AML-193 (cell line): ENCODE measurements at places on chromosomes 12 and 14.

DNA sequence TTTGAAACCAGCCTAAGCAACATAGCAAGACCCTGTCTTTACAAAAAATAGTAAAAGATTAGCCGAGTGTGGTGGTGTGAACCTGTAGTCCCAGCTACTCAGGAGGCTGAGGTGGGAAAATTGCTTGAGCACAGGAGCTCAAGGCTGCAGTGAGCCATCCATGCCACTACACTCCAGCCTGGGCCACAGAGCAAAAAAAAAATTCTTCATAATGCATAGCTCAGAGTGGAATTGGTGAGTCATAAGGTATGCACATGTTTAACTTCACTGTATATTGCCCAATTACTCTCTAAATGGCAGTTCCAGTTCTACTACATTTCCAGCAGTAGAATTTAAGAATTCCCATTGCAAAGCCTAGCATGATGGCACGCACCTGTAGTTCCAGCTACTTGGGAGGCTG lies 26.8 kb upstream of the CLIP1 start:
- peak; percentile 61 for DNase-seq

DNA sequence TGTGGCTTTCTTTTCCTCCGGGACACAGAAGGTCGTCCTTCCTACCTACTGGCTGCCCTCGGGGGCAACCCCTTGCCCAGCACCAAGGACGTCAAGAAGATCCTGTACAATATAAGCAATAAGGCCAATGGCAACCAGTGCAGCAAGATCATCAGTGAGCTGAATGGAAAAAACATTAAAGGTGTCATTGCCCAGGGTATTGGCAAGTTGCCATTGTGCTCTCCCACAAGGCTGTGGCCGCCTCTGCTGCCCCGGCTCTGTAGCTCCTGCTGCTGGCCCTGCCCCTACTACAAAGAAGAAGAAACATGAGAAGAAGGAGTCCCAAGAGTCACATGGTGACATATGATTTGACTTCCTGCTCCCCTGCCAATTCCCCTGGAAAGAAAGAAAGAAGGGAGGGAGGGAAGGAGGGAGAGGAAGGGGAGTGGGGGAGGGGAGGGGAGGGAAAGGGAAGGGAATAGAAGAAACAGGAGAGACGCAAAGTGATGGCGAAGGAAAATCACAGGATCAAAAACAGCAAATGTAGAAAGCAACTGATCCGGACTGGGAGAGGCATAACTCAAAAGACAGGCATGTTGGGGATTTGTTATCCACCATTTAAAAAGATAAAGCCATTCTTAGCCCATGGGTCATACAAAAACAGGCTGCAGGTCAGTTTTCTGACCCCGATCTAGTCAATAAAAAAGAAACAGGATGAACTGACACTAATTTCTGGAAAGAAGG lies 61.3 kb upstream of the RESF1 start:
- no peak for DNase-seq

GRCh38 chr14:58108717-58109116 lies 43.3 kb downstream of the ARMH4 start:
- no peak for DNase-seq

DNA sequence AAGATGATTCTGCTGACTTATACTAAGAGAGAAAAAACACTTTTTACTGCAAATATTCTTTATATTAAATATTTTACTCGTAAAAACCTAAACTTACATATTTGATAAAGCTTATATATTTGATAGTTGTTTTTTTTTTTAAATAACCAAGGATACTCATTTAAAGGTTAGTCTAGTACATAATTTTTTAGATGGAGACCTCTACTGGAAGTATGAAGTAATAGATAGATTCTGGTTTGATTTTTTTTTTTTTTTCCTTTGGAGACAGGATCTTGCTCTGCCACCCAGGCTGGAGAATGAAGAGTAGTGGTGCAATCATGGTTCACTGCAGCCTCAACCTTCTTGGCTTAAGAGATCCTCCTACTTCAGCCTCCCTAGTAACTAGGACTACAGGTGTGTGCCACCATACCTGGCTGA lies 16.4 kb downstream of the ARID2 start:
- peak; percentile 65 for DNase-seq

DNA sequence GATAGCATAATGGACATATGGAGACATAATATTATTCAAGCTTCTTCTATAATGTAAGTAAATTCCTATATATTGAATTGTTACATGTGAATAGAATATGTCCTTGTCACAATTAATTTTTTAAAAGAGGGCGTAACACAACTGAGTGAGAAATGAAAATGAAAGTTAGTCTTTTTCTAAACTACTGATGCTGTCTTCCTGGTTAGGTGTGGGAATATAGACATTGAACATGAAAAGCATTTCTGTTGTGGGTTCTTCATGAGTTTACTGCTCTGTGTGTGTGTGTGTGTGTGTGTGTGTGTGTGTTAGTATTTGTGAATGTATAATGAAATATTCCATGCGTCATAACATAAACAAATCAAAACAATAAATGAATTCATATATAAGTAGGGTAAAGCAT lies 40.5 kb upstream of the RTL1 start:
- DNase-seq, result no peak

DNA sequence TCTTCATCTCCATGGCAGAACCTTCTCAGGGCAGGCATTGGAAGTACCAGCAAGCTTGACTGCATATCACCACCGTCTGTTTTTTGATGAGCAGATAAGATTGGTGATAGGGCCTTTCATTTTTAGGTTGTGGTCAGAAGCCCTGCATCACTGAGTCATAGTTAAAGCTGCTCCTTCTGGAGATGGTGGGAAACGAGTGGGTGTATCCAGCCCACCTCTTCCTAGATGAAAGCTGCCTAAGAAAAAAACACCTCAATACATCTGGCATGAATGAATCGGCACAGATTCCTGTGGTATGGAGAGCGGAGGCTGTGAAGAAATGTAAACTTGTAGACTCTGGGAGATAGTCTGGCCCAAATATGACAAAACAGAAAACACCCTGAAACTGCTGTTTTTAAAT lies 248.7 kb upstream of the EGLN3 start:
- no peak for DNase-seq

DNA sequence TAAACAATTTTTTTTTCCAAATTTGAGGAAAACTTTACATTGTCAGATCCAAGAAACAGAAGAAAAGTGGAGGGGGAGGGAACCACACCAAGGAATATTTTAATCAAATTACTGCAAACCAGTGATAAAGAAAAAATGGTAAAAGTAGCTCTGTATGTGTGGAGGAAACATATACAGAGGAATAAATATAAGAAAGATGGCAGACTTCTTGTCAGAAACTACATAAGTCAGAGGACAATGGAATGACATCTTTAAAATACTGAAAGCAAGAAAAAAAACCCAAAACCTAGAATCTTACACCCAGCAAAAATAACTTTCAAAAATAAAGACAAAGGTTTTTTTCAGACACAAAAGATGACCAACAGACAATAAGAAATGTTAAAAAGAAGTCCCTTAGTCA lies 10.2 kb upstream of the LLPH start:
- no peak for DNase-seq

- DNase-seq, result no peak
These were observed 26.0 kb downstream of the TMBIM6 start for GRCh38 chr12:49767333-49767732.

DNA sequence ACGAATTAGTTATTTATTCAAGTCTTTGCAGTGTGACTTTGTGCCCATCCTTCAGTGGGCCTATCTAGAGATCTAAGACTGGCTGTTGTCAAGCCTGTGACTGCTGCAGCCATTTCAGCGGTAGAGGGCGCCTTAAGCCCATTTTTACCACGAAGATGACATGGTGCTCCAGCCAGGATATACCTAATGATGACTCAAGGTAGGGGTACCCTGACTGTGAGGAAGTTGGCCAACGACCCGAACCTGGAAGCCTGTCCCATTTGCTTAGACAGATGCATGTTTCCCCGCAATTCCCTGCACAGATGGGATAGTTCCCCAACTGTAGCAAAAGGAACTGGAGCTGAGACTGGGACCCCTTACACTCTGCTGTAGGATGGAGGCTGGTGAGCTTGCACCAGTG lies 41.3 kb downstream of the RAB3IP start:
- DNase-seq, result peak; percentile 3

DNA sequence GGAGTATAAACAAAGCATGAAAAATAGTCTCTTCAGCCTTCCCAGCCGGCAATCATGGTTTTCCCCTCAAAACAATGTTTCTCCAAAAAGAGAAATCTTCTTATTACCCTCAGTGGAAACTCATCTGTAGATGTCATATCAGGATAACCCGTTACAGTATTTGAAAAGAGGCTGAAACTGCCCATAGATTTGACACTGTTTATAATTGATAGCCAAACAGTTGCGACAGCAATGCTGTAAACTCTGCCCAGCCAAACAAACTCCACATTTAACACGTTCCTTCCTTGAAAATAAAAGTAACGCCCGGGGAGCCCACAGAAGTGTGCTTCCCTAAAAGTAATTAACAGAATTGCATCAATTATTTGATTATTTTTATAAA lies 201.3 kb upstream of the FOXN3 start:
- peak; percentile 9 for DNase-seq

GRCh38 chr12:87846045-87846444 lies 183.2 kb downstream of the C12orf50 start:
- DNase-seq, result no peak

DNA sequence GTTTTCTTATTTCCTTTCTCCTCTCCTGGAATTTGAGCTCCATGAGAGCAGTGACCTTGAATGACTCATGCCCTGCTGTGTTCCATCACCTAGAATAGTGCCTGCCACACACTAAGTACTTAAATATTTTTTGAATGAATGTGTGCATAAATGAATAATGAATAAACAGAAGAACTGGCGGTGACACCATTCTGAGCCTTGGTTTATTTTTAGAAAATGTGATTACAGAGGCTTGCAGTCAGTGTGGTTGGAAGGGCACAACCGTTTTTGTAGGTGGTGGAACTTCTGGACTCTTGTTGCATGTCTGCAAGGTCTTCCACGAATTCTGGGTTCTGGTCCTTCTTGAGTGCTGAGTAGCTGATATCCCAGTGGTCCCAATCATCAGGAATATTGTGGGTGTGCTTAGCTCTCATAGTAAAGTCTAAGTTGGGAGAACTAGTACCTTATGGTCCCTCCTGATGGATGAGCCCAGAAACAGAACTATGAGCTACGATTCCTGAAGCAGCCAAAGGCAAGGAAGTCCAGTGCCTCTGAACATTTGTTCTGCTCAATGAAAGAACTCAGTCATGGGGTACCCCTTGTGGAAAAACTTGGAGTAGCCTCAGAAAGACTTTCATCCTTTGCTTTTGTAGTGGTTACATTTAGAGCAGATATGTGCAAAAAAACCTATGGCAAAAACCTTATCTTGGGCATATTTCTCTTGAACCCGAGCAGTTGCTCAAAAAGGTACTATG lies 28.8 kb upstream of the BHLHE41 start:
- no peak for DNase-seq

GRCh38 chr14:54498095-54498531 lies 9.3 kb upstream of the GMFB start:
- no peak for DNase-seq

DNA sequence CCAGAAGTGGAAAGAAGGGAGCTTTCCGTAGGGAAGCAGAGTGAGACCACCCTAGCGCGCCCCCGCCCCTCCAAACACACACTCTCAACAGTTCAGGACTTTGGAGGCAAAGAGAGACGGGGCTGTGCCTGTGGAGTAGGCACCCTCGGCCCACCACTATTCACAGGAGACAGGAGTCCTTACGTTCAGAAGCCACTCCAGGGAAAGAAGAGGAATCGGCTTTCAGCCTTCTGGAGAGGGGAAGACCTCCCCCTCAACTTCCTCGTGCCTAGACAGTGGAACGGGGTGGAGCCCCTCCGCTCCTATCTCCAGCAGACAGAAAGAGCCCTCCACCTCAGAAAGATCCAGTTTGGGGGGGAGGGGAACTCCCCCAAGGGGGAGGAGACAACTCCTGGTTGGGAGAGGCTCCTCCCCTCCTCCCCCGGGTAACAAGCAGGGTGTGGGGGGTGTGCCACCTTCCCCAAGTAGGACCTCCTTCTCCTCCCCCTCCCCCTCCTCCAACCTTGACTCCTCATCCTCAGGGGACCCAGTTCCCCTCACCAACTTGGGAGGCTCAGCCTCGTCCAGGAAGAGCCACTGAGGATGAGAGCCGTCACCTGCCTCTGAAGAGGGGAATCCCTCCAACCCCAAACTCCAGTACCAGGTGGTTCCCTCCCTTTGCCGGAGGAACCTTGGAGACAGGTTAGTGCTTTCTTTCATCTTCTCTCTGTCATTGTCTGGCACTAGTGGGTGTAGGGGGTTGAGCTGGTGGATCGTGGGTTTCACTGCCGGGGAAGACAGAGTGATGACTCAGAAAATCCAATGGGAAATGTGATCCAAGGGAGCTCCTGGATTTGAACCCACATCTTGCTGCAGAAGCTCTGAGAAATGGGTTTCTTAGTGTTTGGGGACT lies 883 bp downstream of the FOXJ2 start:
- no peak for DNase-seq

- DNase-seq, result no peak
These were observed 3.5 kb downstream of the PTPN21 start for GRCh38 chr14:88551094-88551870.

- DNase-seq, result no peak
These were observed 31.4 kb upstream of the RFX4 start for GRCh38 chr12:106551410-106551809.
